Osteoblast (primary cell): ENCODE measurements at places on chromosomes 1 and 21. TPM values are rescaled to one million over a fixed set of nuclear protein-coding genes. Genes with fewer than 3 reads are reported as not detected.

The GJA4 gene
- total RNA-seq = not detected in 2 replicates

GRCh38 chr21:41827951-41828883 is 50.9 kb downstream of the PRDM15 start:
- peak; percentile 72 for DNase-seq

The CYP2J2 gene
- not detected in 2 replicates for total RNA-seq

The BARHL2 gene
- total RNA-seq = not detected in 2 replicates

The CCDC24 gene
- total RNA-seq = 2.4 and 2.9 TPM in 2 replicates

DNA sequence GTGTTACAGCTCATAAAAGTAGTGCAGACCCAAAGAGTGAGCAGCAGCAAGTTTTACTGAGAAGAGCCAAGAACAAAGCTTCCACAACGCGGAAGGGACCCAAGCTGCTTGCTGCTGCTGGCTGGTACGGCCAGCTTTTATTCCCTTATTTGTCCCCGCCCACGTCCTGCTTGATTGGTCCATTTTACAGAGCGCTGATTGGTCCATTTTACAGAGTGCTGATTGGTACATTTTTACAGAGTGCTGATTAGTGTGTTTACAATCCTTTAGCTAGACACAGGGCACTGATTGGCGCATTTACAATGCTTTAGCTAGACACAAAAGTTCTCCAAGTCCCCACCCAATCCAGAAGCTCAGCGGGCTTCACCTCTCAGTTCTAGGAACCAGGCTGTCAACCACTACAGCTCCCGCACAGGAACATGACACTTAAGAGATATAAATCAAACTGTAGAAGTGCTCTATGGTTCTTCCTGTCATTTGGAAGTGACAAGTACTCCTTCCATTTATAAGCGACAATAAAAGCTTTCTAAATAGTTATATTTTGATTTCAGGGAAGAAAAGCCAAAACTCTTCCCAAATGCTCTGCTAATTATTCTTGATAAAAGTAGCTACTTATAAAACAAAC is 28.5 kb downstream of the RNF115 start:
- no peak for DNase-seq

GRCh38 chr1:21100481-21100921 is 76.2 kb downstream of the EIF4G3 start:
- no peak for DNase-seq

- DNase-seq = peak; percentile 72
Observed at GRCh38 chr21:29343519-29343918, 44.8 kb downstream of the BACH1 start.

DNA sequence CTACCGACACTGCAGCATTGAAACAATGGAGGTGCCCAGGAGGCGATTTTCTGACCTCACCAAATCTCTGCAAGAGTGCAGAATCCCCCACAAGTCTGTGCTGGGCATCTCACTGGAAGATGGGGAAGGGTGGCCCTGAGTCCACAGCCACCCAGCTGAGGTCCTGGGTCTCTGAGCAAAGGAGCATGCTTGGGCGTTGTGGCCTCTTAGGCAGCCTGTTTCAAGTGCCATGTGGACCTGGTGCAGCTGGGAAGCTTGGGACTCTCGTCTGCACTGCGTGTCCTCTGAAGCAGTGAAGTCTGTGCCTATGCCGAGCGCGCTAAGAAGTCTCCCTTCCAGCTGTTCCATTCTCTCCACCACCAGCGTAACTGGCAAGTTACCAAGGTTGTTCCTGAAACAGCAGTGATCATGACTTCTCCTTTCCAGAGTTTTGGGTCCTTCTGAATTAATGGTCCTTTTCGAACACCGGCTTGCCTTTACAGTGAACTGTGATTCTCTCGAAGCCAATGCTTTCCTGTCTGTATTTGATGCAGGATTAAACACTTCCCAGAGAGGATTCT is 5.0 kb upstream of the PLA2G2C start:
- DNase-seq = no peak

GRCh38 chr1:175548774-175549173 is 194.6 kb downstream of the TNR start:
- DNase-seq = no peak

GRCh38 chr1:7224081-7224534 is 438.9 kb downstream of the CAMTA1 start:
- DNase-seq = peak; percentile 63

- DNase-seq = no peak
Observed at GRCh38 chr1:159436469-159436868, 3.1 kb upstream of the OR10J1 start.

DNA sequence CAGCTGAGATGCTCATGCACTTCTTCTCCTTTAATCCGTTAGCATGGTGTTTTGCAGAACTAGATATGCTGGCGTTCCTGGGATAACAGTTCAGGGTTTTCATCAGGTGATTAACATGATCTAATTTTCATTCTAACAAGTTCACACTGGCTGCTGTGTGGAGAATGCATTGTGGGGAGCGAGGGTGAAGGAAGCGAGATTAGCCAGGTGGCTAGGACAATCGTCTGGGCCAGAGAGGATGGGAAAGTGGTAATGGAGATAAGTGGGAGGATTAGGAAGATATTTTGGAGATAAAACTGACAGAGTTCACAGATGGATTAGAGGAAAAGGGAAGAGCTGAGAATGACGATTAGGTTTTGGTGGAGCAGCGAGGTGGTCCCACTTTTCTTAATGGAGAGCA is 138.1 kb upstream of the MAGI3 start:
- no peak for DNase-seq

The TNFAIP8L2 gene
- total RNA-seq = not detected in 2 replicates

The MROH9 gene
- under 0.01 and 0.88 TPM in 2 replicates for total RNA-seq

DNA sequence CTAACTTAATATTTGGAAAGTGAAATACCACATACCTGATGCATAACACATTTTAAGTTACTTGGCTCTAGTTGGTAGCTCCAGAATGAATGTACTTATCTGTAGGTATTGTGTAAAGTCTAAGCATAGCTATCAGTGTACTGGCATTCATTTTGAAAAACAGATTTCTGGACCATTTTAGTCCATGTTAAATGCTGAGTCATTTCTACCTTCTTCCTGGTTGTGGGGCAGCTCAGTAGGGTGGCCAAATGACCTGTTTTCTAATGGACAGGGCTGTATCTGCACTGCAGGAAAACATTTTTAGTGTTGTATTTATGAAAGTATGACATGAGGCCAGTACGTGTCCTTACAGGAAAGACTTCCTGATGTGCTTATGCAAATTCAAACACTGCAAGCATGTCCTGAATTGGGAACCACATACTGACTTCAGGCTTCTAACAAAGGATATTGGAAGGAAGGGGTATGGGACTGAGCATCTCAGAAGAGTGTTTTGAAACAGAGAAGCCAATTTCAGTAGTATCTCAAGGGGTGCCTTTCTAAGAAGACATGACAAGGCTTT is 300.3 kb upstream of the B3GALT2 start:
- peak; percentile 11 for DNase-seq

GRCh38 chr1:83931658-83932253 is 67.2 kb downstream of the TTLL7 start:
- DNase-seq = no peak

The NECTIN4 gene
- under 0.01 TPM in 2 replicates for total RNA-seq

The HAO2 gene
- not detected in 2 replicates for total RNA-seq

DNA sequence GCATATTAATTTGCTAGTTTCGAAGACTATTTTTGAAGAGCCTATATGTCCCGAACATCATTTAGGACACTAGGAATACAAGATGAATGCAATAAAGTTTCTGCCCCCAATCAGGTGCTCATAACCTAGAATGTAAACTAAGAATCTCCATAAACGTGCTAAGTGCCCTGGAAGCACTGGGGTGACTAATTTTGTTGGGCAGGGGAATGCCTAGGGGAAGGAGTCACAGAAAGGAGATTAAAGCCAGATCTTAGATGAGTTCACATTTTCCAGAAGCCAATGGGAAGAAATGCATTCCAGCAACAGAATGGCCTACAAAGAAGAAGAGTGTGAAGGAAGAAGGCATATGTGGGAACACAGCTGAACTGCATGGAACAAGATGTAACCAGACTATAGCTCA is 19.5 kb downstream of the SCYL3 start:
- peak; percentile 93 for DNase-seq

The GBP7 gene
- not detected in 2 replicates for total RNA-seq

- DNase-seq = peak; percentile 80
Observed at GRCh38 chr1:61588736-61589672, 135.9 kb downstream of the TM2D1 start.

GRCh38 chr1:235067396-235068157 is 61.1 kb downstream of the TOMM20 start:
- DNase-seq = peak; percentile 95

DNA sequence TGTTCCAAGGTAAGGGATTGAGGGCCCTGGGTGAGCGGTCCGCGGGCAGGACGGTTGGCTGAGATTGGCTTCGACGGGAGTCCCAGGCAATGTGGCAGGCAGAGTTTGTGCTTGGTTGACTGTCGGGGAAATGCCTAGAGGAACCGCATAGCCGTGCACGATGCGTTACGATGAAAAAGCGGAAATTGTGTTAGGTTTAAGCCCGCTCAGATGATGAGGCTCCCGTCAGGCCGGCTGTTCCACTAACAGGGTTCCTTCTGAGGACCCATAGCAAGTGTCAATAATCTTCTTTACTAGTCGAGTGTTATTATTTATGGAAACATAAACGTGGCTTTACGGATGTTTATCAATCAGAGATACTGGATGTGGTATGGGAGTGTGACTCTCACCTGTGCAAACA is 117.8 kb upstream of the COL6A1 start:
- DNase-seq = no peak

DNA sequence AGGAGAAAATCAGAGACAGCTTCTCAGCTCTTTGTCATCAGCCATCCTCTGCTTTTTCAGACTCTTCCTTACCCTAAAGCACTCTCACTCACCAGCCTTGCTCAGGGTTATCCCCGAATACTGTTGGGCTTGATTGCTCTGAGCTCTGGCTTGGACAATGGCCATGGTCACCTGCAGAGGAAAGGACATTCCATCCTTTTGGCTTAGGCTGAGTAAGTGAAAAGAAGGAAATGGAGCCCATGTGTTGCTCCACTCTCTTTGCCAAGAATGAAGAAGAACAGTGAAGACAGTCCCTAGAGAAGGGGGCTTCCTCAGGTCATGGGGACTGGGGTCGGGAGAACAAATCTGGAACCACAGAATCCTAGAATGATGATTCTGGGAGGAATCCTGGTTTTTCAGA is 2.3 kb downstream of the MTMR11 start:
- DNase-seq = no peak

DNA sequence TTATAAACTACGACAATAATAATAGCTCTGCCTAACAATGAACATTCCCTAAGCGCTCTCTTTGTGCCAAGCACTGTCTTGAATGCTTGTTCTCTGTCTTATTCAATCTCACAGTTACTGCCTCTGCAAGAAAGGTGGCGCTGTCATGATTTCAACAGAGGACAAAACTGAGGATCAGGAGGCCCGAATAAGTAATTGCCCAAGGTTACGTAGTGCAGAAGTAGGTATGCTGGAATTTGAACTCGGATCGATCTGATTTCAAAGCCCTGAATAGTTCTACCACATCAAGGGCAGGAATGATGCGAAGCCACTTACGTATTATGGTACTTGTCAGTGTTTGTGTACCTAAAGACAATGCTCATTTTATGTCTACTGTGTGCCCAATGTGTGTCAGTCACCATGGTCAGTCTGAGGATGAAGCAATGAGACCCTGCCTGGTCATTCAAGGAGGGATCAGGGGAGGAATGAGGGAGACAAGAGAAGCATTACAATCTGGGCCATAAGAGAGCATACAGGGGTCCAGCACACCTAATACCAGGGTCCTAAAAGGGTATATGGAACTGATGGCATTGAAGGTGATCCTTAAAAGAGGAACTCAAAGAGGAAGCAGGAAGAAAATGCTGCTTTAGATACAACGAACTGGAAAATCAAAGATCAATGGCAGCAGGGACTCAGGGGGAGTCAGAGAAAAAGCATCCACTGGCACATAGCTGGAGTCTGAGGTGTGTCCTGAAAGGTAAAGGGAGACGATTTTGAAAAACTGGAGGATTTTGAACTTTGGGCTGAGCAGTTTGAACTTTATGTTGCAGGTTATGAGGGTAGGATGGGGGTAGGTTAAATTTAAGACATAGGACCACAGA is 389.2 kb downstream of the PLPP3 start:
- DNase-seq = no peak

The RNF186 gene
- total RNA-seq = not detected in 2 replicates

DNA sequence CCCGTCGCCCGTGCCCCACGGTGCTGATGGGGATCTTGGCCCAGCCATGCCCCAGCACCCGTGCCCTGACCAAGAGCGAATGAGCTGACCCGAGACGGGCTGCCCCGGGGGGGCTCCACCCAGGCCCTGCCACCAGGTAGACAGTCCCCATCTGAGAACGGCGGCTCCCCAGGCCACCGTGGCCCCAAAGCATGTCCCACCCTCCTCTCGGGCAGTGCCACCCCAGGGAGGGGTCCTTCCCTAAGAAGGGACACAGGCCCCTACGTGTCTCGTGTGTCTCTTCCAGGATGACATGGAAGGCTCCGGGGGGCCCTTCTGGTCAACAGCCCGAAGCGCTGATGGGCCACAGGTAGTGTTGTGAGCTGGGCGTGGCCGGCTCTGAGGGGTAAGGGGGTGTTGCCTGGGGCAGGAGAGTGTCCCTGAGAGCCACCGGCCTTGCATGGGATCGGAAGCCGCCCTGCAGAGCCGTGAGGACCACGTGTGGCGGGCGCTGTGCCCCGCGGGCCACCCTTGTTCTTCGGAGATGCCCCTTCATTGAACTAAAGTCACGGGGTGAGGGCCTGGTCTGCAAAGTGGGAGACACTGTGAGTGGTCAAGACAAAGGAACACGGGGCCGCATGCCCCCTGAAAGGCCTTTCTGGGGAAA is 55.0 kb downstream of the SLC19A1 start:
- peak; percentile 82 for DNase-seq

DNA sequence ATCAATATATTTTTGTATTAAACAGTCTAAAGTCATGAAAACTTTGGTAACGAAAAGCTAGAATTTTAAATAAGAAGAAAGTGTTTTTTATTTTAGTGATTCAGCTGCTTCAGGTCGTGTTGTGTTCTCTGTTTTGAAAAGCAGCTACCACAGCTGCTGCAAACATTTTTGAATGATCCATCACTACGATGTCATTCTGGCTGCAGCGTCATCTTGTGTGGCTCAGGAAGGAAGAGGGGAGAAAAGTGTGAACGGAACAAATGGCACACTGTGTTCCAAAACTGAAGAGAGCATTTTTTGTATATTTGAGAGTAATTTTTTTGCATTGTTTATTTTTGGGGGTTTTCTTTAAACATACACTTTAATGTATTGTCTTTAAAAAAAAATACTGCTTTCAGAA is 323.0 kb upstream of the ADGRL2 start:
- DNase-seq = no peak

DNA sequence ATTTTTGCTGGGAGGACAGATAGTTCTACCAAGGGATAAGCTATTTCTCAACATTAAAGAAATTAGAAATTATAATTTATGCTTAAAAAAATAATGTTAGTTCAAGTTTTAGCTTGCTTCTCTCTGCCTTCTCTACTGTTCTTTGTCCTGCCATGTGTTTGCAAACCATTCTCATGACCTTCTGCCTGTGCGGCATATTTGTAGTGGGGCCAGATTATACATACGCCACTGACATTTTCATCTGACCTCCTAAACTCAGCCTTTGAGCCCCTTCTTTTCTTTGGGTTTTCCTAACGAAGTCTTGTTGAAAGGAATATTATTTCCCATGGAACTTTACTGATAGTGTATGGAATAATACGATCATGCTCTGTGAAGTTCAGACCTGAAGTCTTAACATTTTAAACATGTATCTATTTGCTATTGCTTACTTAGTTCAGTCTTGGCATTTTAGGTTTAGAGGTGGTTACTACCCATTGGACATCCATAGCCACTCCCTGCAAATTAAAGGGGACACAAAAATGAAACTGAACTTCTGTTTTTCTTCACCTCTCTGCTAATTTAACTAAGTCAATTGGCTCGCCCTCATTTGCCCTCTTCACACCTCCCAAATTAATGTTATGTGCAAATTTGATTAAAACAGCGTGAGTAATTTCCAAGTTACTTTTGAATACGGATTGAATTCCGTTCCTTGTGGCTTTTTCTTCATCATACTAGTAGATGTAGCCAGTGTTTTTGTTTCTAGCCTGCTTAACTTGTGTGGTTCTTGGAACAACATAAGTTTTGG is 15.6 kb downstream of the LRRC8D start:
- DNase-seq = no peak
